ENCODE measurements at places on chromosomes 5 and 9.

GRCh38 chr5:76546497-76547102 lies 76.6 kb downstream of the F2RL2 start:
- no peak for DNase-seq

GRCh38 chr5:151597749-151598148 lies 6.6 kb upstream of the FAT2 start:
- no peak for DNase-seq

DNA sequence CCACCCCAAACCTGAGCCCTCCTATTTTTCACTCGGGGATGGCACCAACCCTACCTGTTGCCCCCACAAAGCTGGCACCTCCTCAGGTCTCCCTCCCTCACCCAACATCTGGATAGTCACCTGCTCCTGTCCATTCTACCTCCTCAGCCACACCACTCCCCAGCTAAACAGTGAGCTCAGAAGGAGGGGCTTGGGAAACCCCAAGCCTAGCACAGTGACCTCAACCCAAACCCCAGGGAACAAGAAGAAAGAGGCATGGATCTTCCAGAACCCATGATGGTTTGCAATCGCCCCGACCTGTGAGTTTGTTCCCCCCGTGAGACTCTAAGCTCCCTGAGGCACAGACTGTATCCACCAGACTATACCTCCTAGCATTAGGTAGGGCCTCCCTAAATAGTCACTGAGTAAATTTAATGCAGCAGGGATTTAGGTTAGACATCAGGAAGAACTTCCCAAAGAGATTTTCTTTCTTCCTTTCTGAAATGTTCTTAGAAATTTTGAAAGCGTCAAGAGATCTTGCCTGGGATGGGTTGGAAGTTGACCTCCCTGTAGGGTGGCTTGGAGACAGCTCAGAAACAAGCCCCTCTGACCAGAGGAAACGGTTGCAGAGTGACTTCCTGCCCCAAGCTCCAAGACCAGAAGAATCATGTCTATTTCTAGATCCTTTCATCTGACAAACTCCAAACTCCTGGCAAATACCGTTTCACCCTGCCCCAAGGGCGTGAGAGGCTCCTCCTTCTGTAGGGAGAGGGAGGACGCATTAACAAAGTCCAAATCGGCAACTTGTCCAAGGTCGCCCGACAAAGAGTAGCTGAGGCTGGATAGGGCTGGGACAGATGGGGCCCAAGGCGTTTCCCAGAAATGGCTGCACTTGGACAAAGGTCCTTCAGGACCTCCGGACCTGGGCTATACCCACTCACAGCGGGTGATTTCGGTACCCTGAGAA lies 4.1 kb downstream of the FIBCD1 start:
- no peak for DNase-seq

GRCh38 chr5:53126521-53126920 lies 17.0 kb upstream of the MOCS2 start:
- DNase-seq: no peak

DNA sequence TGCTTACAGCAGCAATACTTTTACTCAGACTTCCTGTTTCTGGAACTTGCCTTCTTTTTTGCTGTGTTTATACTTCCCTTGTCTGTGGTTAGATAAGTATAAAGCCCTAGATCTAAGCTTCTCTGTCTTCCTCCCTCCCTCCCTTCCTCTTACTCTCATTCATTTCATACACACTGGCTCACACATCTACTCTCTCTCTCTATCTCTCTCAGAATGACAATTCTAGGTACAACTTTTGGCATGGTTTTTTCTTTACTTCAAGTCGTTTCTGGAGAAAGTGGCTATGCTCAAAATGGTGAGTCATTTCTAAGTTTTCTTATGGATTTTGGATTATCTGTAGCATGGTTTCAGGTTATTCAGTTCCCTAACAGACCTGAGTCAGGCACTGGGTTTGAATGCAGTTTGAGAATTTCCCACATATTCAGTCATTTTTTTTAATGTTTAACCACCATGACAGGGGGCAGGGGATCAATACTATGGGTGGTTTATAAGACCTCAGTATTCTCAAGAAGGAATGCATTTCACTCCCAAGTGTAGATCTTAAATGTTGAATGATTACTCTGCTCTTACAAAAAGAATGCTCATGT lies at the start of gene IL7R:
IL7R (plus strand) TSS at position 127 of the 587 bp plus-strand sequence; CDS start at position 214, 87 bp downstream.
- no peak for DNase-seq

DNA sequence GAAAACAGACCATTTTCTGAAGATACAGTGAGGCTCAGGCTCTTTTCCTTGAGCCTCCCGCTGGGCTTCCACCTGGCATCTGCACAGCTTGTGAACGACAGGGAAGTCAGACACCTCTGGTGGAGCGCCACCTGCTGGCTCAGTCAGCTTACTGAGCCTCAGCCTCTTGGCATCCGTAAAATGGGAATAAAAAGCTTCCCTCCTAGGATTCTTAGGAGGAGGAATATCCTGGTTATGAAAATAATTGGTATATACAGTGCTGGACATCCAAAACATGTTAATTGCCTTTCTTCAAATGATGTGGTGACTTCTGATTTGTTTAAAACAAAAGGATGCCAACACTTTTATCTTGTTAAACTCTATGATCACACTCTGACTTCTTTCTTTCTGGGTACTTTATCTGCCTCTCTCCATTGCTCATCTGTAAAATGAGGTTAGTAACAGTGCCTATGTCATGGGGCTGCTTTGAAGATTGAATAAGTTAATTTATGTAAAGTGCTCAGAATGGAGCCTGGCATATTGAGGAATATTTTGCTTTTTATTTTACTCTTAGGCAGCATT lies 67.5 kb downstream of the MAMDC2 start:
- DNase-seq: peak; percentile 66

- peak; percentile 55 for DNase-seq
These were observed 55.8 kb downstream of the PHAX start for GRCh38 chr5:126656401-126657007.

GRCh38 chr5:109516390-109516789 lies 106.6 kb upstream of the PJA2 start:
- DNase-seq: no peak

GRCh38 chr9:123965801-123966686 lies 36.1 kb upstream of the DENND1A start:
- DNase-seq: no peak

DNA sequence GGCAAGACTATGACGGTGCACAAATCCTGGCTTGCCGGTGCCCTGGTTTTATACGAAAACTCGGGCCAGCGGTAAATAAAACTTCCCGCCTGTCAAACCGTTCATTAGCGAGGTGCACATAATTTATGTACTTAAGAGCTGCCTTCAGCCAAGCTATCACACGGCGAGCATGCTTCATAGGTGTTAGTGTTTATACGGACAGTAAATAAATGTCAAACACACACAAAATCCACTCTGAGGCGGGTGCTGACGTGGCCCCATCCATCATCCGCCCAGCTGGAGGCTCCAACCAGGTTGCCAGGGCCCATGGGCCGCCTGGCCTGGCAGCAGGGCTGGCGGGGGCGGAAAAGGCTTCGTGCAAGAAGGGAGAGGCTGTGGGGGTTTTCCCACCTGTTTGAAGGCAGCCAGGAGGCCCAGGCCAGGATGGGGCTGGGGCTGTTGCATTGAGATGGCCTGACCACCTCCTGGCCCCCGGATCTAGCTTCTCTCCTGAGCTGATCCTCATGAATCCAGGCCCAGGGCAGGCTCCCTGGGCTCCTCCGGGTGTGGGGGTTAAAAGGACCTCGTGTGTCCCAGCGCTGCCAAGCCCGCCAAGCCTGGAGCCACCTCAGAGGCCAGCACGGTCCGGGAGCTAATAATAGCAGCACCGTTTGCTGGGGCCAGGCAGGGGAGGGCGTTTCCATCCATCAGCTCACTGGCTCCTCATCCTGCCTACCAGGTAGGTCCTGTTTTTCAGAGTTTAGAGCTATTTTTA lies 43.2 kb downstream of the BARX1 start:
- no peak for DNase-seq

DNA sequence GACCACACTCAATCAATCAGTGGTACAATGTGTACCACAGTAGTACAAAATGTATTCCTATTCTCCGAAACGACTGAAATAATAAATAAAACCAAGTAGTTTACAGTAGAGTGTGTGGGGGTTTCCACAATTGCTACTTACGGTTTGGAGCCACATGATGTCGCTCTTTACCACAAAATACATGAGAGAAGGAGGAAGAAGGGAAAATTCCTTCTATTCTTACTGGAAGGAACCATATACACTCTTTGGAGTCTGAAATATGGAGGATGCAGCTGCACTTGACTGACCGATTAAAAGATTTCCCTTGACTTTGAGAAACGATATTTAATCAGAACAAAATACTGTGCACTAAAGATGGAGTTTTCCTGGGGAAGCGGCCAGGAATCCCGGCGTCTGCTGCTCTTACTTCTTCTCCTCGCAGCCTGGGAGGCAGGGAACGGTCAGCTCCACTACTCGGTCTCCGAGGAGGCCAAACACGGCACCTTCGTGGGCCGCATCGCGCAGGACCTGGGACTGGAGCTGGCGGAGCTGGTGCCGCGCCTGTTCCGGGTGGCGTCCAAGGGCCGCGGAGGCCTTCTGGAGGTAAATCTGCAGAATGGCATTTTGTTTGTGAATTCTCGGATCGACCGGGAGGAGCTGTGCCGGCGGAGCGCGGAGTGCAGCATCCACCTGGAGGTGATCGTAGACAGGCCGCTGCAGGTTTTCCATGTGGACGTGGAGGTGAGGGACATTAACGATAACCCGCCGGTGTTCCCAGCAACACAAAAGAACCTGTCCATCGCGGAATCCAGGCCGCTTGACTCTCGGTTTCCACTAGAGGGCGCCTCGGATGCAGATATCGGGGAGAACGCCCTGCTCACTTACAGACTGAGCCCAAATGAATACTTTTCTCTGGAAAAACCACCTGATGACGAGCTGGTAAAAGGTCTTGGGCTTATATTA lies at the start of gene PCDHA4:
PCDHA4 (plus strand) TSS at position 235 of the 942 bp plus-strand sequence.
- no peak for DNase-seq

DNA sequence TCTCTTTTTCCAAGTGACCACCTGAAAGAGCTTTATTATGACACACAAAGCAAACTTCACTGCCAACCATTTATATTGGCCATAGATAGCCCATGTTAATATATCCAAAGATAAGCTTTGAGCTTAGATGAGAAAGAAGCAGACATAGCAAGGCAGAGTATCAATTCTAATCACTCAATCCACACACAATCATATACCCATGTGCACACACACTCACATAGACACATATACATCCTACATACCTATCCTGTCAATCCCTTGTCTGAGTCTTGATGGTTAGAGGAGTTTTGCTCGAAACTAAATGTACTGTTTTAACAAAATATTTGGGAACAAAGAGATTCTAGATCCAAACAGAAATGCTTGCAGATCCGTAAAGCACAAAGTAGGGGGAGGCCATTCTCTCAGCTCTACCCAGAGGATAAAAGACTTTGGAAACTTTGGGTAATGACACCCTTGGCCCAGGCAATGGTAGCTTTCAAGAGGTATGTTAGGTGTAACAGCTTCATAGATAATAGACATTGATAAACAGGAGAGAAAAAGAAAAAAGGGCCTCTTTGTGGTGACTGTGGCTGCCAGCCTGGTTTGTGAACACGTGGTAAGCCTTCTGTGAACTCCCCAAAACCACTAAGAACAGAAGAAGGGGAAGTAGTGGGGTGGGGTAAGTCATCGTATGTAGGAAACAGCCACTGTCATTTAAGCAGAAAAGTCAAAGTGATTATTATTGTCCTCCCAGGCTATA lies 121.6 kb downstream of the TLR4 start:
- DNase-seq: no peak

GRCh38 chr5:122464191-122464590 lies 152.2 kb downstream of the SNCAIP start:
- DNase-seq: no peak

GRCh38 chr5:36397901-36398536 lies 96.3 kb upstream of the RANBP3L start:
- peak; percentile 48 for DNase-seq

DNA sequence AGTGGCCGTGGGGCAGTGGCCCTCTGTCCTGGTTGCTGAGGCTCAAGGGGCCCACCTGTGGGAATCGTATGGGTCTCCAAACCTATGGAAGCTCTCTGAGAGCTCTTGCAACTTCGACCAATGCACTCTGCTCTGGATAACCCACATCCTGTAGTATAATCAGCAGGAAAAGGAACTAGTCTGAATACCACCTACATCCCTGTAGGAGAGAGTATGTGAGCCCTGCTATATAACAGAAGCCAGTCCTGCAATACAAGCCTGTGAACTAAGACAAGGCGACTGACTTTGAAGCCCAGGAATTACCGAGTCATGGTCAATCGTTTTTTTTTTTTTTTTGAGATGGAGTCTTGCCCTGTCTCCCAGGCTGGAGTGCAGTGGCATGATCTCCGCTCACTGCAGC lies 29.8 kb upstream of the BICD2 start:
- DNase-seq: no peak

- no peak for DNase-seq
These were observed 72.3 kb downstream of the WNK2 start for GRCh38 chr9:93255994-93256877.

DNA sequence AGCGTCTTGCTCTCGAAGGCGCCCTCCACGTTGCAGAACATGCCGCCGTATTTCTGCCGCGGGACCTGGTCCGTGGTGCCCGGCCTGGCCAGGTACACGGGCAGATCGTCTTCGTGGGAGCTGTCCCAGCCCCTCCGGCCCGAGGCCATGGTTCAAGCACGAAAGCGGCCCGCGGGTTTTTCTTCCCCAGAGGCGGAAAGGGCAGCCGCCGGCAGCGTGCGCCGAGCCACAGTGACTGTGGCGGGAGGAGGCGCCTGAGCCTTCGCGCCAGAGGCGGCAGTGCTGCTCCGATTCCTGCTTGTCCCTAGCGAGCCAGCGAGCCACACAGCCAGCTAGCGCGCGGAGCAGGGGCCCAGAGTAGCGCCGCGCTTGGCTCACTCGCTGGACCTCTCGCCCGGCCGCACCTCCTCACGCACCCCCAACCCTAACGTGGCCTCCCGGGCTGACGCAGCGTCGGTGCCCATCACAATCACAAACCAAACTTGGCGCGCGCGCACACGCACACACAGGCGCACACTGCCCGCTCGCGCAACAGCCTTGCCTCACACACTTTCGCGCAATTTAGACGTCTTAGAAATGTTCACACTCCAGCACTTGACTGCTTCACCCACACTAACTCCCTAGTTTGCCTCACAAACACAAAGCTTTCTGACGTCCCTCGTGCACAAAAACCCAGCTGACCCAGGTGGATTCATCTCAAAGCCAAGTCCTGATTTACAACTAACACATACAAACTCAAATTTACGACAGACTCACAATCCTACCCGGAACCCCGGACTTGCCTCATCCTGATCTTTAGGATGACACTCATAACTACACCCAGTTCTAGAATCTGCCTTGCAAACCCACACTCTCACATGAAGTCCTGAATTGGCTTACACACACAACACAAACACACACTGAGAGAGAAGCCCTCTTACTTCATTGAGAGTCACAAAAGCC lies at the start of gene DPYSL3:
DPYSL3 (minus strand) TSS at position 359 of the 942 bp plus-strand sequence; CDS start at position 149, 210 bp downstream.
- DNase-seq: no peak

- DNase-seq: no peak
These were observed 29.8 kb downstream of the PIK3R1 start for GRCh38 chr5:68245319-68245718.

DNA sequence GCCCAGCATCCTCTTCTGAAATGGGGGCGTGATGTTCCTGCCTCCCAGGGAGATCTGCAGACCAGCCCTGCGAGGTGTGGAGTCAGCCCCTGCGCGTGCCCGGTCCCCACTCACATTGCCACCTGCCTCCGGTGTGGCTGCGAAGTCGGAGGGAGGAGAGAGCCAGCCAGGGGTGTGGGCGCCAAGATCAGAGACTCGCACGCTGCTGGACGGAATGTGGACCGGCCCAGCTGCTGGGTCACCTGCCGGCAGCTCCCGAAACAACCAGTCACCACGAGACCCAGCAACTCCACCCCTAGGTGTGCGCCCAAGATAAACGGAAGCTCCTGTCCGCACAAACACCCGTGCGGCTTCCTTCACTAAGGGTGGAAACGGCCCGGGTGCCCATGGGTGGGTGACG lies 51.1 kb upstream of the EGFL7 start:
- DNase-seq: no peak

Data from LoVo (cell line).